ENCODE measurements at places on chromosomes 5 and 9.

GRCh38 chr9:135968083-135968476 is 6.9 kb upstream of the UBAC1 start:
- no peak for DNase-seq

- no peak for DNase-seq
Measured at GRCh38 chr5:179260324-179261070, 84.8 kb downstream of the ADAMTS2 start.

DNA sequence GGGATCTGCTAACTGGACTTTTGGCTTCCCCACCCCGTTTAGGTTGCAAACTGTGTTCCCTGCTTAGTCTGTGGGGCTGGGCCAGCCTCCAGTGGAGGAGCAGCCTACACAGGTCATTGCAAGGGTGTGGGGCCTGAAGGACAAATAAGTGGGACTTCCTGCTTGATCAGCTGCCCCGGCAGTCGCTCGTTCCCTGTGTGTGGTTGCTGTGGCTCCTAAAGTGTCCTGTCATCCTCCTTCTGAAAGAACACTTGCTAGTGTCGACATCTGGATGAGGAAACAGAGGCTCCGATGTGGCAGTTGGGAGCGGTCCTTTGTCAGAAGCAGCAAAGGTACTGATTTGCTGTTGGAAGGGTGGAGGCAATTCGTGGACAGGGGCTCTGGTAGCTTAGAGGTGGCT is 88.9 kb upstream of the TBCA start:
- no peak for DNase-seq

GRCh38 chr5:112886975-112887374 is 25.9 kb downstream of the SRP19 start:
- DNase-seq, result no peak

GRCh38 chr9:97385626-97386264 is 26.2 kb upstream of the TDRD7 start:
- no peak for DNase-seq

DNA sequence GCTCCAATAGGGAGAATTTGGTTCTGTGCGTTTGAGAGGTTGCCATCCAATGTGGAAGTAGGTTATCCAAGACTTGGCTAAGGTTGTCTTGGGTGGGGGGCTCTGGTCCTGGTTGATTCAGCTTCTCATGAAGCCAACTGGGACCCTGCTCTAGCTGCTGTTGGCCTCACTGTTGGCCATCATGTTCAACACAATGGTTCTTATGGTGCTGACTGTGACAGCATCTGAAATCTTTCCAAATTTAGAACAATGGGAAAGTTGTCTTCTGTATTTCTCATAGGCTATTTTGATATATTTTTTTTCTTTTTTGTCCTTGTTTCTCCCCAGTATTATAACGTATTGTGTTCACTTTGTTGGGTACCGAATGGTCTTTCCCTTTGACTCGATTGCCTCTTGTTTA is 71.9 kb downstream of the GDNF start:
- no peak for DNase-seq

DNA sequence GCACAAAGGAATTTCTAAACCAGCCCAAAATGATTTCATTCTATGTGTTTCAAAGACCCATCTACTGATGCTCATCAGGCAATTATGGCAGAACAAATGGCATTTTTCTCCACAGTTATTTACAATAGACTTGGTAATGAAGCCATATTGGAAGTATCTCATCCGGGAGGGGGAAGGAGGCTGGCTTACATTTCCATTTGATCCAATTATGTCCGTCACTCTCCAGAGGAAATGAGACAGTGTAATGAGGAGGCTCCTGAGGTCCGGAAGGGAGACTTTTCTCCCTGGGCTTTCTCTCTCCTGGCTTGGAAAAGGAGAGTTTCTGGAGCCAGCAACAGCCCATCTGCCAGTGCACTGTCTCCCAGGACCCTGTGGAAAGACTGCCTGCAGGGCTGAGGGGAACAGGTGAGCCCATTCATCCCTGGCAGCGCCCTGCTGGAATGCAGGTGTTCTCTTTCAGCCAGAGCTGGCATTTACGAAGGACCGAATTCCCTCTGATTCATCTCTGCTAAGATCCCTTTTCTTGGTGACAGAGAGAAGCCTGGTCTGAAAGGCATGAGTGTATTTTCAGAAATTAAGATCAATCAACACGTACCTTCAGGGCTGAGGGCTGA is 54.9 kb upstream of the SAP30L start:
- DNase-seq, result no peak

- DNase-seq, result no peak
Measured at GRCh38 chr5:170413897-170414296, 24.7 kb upstream of the KCNMB1 start.

DNA sequence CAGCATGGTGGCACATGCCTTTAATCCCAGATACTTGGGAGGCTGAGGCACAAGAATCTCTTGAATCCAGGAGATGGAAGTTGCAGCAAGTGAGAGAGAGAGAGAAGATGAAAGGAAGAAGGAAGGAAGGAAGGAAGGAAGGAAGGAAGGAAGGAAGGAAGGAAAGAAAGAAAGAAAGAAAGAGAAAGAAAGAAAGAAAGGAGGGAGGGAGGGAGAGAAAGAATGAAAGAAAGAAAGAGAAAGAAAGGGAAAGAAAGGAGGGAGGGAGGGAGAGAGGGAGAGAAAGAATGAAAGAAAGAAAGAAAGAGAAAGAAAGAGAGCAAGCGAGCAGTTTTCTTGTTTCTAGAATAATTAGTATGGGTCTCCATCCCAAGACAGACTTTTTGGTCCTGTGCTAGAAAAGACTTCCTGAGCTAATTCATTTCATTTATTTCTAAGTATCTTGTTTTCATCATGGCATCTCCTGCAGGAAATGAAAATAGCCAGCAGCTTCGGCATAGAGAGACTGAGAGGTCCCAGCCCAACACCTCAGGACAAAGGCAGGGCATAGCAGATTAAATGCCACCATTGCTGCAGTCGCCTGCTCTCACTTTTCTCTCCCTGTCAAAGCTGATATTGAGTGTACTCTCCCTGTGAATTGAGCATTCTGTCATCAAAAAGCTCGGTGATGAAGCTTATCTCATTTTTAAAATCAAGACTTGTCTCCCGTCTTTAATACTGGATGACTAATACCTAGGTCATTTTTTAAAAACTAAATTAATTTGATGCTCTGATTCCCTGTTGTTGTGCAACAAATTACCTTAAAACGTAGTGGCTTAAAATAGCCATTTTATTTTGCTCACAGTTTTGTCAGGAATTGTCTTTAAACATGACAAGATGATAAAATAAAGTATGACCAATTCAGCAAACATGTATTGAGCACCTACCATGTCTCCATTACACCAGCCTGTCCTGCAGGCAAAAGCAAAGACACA is 91.8 kb upstream of the ADRA1B start:
- no peak for DNase-seq

DNA sequence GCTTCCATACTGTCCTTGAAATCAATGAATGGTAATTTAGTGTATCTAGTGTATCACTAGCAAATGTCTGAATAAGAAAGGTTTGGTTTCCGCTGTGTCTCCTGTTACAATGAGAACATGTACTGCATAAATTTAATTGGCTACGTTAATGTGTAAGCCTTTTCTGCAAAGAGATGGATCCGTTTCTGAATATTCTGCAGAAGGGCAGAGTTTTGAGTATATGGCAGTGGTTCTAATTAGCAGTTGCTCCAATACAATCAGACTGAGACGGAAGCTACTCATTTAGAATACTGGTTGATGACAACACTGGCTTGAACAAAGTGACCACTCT is 555 bp upstream of the PCDHGC4 start:
- DNase-seq, result no peak

- DNase-seq, result no peak
Measured at GRCh38 chr9:87534036-87534435, 36.4 kb downstream of the DAPK1 start.

DNA sequence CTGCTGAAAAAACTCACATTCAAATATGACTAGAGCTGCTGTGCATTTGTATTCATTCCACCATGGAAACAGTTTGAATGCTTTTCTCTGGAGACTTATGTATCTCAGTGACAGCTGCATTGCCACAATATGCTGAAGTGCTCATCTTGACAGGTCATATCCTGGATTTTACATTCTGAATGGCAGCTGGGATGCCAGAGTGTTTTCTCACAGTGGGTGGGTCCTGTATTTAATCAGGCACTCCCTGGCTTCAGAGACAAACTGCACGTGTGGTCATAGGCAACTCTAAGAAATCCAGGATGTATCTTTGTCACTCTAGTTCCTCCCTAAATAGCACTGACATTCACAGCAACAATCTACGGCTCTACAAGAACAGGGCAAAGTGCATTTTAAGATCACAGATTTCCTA is 75.6 kb downstream of the ST8SIA4 start:
- DNase-seq, result no peak

Data from T-helper 1 cell (primary cell).